ENCODE measurements at places on chromosomes 1 and 21.

DNA sequence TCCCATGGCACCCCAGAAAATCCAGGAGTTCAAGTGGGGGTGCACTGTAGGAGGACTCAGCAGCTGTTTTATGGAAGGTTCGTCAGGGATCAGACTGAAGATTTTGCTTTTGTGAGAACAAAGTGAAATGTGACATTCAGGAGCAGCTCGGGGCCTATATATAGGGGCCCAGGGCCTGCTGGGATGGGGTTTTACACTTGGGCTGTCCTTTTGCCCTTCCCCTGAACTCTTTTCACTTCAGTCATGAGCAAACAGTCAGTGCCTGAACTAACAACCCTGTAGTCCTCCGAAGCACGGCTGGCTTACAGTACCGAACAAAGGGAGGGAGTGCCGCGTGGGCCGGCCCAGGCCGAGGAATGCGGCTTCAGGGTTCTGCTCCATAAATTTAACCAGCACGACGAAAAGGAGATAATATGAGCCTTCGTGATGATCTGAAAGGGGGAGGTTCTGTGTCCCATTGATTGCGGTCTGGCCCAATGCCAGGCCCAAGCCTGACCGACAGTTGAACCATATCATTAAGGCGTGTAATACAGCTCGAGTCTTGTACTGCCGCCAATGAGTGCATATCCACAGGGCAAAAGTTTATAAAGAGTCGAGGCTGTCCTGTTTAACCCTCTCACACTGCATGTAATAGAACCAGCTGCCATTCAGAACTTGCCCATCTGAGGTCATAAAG, 139.9 kb downstream of the DHRS3 start:
- H3K4me1 ChIP-seq: peaks cover 46% of the 10 kb centered on the region
- peak overlapping the region; percentile 97 for H3K27ac ChIP-seq
- H3K4me3 ChIP-seq: no peak overlapping the region
- H3K36me3 ChIP-seq: peaks cover 23% of the 10 kb centered on the region
- no peak for DNase-seq

GRCh38 chr1:204400882-204401510, 10.6 kb downstream of the PPP1R15B start:
- H3K36me3 ChIP-seq: peaks cover 14% of the 10 kb centered on the region
- peaks cover 10% of the 10 kb centered on the region for H3K4me1 ChIP-seq
- H3K4me3 ChIP-seq: no peak overlapping the region
- H3K27me3 ChIP-seq: no peaks in the 10 kb centered on the region

DNA sequence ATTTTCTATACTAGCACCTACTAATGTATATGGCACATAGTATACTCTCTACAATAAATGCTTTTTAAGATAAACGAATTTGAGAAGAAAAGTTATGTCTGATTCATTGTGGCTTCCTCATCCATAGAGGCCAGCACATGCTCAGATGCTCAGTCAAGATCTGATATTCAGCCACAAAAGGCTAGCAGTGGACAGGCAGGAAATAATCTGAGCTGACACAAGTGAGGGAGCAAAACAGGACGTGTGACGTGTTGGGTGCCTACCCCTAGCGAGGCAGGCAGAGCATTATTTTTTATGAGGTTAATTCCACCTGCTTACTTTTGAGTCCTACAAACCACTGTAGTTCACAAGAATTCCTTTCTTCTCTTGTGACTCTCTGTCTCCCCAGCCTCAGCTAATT, 550.9 kb downstream of the SMYD3 start:
- no peak overlapping the region for H3K4me3 ChIP-seq
- H3K36me3 ChIP-seq: no peaks in the 10 kb centered on the region
- no peaks in the 10 kb centered on the region for H3K4me1 ChIP-seq

DNA sequence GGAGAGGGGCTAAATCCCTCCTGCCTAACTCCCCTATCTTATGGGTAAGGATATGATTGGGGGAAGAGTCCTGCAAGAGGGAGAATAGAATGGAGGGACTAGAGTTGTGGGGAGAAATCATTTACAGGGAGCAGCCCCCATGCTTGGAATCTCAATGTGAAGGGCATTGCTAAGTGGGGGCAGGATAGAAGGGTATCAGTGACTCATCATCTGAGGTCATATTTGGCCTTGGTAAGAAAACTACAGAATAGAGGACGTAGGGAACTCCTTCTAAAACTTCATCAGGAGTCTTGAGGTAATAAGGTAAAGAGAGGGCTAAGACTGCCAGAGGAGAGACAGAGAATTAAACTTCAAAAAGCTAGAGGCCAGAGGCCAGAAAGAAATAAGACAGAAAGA, 487 bp downstream of the HJV start:
- no peak for DNase-seq
- peaks cover 52% of the 10 kb centered on the region for H3K27me3 ChIP-seq
- no peaks in the 10 kb centered on the region for H3K36me3 ChIP-seq
- H3K4me3 ChIP-seq: no peak overlapping the region
- H3K4me1 ChIP-seq: peaks cover 5% of the 10 kb centered on the region

GRCh38 chr1:22969304-22969709, 3.4 kb downstream of the LACTBL1 start:
- peaks cover 2% of the 10 kb centered on the region for H3K36me3 ChIP-seq
- no peak overlapping the region for H3K4me3 ChIP-seq
- H3K4me1 ChIP-seq: peaks cover 4% of the 10 kb centered on the region
